Osteoblast (primary cell): ENCODE measurements at places on chromosomes 2 and 18. TPM values are rescaled to one million over a fixed set of nuclear protein-coding genes. Genes with fewer than 3 reads are reported as not detected.

- no peak for DNase-seq
Measured at GRCh38 chr2:52613064-52613463, 1154.5 kb upstream of the CHAC2 start.

GRCh38 chr2:12212841-12213597 is 466.6 kb downstream of the LPIN1 start:
- no peak for DNase-seq

DNA sequence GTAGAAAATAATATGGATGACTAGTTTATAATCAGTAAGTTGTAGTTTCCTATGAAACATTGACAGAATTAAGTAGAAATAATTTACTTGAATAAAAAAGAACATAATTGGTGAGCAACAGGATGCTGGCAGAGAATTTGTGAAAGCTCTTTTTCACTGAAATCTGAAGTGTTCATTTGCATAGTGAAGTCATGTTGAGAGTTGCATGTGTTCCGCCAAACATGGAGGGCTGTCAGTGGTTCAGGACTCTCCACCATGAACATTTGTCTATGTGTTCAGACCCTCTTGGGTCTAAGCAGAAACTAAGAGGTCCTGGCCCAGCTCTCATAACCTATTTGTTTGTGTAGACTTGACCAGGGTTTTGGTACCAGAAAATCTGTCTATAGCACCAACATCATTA is 182.5 kb upstream of the LINC00305 start:
- no peak for DNase-seq

DNA sequence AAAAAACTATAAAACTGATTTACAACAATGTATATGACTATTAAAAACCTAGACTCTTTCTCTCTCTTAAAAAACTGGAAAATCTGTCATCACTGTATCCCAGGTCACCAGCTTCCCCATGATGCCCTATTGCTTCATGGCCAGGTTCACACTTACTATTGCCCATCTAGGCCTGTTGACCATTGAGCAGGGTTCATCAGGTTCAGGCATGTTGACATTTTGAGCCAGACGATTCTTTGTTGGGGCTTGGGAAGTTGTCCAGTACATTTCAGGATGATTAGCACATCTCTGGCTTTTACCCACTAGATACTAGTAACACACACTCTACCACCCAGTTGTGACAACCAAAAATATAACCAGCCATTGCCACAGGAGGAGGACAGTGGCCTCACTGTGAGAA is 26.9 kb upstream of the RAB27B start:
- DNase-seq = no peak

GRCh38 chr2:219766658-219767057 is 139.2 kb downstream of the SLC4A3 start:
- DNase-seq = no peak

DNA sequence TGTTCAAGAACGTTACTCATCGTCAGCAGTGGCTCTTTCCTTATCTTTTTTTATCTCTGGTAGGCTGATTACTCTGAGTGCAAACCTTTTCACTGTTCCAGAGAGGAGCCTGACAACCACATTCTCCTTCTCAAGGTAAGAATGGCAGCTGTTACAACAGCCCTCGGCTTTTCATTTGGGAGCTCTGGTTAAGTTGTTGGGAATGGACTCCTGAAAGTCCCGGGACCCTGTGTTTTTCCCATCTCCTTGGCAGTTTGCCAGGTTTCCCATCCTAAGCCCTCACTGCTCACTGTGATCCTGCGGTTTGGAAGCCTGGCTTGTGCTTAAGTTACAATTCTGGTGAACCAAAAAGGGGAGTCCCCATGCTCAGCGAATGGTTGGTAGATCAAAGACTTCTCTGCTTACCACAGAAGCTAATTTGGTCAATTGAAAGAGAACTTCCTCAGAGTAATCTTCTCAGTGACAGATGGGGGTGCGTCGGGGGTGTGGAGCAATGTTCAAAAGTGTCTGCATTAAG is 122.3 kb downstream of the LYPD6B start:
- no peak for DNase-seq

CYRIA gene
- total RNA-seq = 1.8 and 2.2 TPM in 2 replicates

PRSS56 gene
- total RNA-seq = not detected in 2 replicates

UGT1A5 gene
- not detected in 2 replicates for total RNA-seq

LANCL1 gene
- 35.8 and 40.7 TPM in 2 replicates for total RNA-seq

KATNAL2 gene
- 4.3 and 5.0 TPM in 2 replicates for total RNA-seq
